Gastrocnemius medialis (tissue), 4 donors: ENCODE measurements at places on chromosomes 4 and X.

DNA sequence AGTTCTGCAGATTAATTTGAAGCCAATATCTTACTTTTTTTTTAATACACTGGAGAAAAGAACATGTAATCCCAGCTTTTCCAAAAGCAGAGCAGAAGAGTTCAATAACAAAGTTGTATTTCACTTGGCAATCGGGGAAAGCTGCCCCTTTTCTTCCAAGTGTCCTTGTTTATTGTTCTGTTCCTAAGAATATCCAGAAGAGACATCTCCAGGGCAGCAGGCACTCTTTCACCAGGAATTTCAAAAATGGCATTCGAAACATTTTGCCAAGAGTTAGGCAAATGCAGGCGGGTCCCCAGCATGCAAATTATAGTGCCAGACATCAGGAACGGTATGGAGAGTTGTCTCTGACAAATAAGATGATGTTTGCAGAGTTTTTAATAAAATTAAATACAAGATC lies 494.5 kb downstream of the BCOR start:
- no peak for DNase-seq

DNA sequence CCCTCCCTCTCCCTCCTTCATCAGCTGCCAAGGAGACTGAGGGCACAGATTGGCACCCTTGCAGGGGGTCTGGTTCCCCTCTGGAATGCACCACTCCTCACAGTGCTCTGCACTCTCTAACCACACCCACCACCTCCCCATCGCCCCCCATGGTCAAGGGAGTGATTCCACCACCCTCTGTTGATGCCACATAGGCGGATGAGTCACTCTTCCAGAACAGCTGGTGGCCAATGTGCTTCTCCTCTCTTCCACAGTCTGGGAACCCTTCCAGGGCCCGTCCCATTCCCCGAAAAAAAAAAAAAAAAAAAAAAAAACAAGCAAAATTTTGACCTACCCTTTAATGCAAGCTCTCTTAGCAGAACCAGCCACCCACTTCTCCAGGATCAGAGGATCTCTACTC lies 341.3 kb upstream of the KLF3 start:
- no peak for DNase-seq

- DNase-seq: no peak
These were observed 1250.0 kb upstream of the PRKX start for GRCh38 chrX:4963432-4963831.

GRCh38 chr4:6826781-6827508 lies 44.4 kb downstream of the KIAA0232 start:
- DNase-seq: no peak

DNA sequence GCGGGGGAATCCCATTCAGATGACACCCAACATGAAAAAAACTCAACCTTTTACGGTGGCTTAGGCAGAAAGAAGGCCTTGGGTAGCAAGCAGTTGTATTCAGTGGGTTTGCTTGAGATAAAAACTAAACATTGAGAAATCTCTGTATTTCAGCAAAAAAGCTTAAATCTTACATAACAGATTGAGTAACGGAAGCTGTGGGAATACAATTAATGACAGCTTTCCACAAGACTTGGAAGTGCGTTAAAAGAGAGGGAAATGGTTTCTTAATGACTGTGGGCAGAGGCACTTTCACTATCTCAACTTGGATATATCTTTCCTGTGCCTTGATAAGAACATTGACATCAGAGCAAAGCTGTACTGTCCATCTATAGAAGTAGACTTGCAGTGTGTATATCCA lies 418.5 kb upstream of the HS3ST1 start:
- DNase-seq: no peak

GRCh38 chr4:658681-659667 lies 15.1 kb downstream of the ATP5ME start:
- peak; percentile 6 for DNase-seq

GRCh38 chr4:40840255-40840984 lies 90.7 kb downstream of the NSUN7 start:
- no peak for DNase-seq

GRCh38 chrX:121150217-121150616 lies 102.8 kb downstream of the GLUD2 start:
- DNase-seq: no peak

- no peak for DNase-seq
These were observed 70.7 kb downstream of the SUPT20HL2 start for GRCh38 chrX:24243188-24243587.

DNA sequence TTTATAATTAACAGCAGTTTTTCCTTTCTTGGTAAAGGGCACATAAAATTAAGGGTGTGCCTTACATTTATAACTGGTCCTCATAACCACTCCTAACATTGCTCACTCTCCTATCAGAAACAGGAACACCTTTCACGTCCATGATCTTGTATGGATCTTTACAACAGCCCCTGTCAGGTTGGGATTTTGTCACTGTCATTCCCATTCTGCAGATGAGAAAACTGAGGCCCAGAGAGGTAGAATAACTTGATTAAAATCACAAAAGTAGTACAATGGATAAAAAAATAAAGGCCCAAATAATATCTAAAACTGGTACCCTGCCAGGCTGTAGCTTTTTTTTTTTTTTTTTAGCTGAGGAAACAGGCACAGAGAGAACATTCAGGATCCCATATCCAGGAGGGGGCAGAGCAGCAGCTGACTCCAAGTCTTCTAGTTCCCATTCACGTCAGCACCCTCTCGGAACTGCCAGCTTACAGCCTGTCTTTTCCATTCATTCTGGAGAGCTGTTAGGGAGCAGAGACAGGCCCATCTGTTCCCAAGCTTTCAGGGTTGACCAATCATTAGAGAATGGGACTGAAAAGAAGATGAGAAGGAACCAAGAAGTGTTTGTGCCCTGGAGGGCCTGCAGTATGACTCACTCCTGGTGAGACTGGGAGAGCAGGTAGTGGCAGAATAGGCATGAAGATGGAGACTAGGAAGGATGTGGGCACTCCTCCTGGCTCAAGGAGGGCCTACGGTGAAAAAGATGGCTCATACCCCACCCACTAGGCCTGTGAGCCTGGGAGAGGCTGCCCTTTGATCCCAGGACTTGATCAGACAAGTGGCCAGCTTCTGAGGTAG lies 7.3 kb downstream of the SUV39H1 start:
- DNase-seq: no peak

GRCh38 chr4:19623866-19624265 lies 627.8 kb upstream of the SLIT2 start:
- DNase-seq: no peak

DNA sequence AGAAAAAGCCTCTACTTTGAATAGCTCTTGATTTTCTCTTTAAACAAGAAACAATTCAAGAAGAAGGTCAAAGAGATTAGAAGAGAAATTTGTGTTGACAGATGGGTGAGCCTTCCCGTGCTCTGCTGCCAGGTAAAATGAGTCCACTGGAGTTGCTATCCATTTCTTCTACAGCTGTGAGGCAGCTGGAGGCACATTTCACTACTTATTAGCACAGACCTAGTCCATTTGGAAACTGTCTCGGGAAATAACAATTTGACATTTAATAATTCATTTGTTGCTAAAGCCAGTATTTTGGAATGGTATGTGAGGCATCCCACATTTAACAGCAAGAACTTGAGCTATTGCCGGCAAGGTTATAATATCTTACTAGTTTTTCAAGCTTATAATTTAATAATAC lies 396.8 kb upstream of the GRIA3 start:
- DNase-seq: no peak

- no peak for DNase-seq
These were observed 47.7 kb downstream of the MANBA start for GRCh38 chr4:102713096-102713495.

- DNase-seq: no peak
These were observed 27.0 kb downstream of the EREG start for GRCh38 chr4:74391890-74392475.

- no peak for DNase-seq
These were observed 1.5 kb upstream of the DDX3X start for GRCh38 chrX:41332408-41333002.

GRCh38 chr4:139282721-139283075 lies 2.7 kb upstream of the MGARP start:
- no peak for DNase-seq

- no peak for DNase-seq
These were observed 931.0 kb upstream of the INTU start for GRCh38 chr4:126701756-126702155.

DNA sequence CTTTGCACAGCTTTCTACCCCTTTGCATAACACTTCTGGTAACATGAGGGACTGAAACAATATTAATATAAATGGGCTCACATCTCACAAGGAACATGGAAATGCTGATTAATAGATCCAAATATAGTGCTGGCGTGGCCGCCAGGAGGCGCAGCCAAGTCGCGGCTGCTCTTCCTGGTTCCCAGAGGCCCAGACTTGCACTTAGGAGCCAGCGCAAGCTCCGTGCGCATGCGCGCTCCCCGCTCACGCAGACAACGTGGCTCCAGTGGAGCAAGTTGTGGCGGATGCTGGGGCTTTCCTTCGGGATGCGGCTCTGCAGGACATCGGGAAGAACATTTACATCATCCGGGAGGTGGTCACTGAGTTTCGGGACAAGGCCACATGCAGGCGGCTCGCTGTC lies 318.3 kb upstream of the SLC7A11 start:
- DNase-seq: no peak

DNA sequence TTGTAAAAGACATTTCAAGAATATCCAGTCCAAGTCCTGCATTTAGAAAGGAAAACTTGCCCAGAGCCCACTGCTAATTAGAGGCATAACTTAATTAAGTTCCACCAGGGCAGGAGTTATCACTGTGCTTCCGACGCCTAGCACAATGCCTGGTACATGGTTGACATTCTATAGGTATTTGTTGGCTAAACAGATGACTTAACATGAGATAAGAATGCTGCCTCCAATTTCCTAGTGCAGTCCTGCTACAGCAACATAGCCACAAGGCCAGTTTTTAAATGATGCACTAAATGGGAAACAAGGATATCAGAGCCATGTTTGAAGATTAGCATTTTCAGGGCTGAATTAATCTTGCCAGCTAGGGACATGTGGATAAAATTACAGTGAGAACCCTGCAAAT lies 164.1 kb downstream of the RASL11B start:
- DNase-seq: no peak

DNA sequence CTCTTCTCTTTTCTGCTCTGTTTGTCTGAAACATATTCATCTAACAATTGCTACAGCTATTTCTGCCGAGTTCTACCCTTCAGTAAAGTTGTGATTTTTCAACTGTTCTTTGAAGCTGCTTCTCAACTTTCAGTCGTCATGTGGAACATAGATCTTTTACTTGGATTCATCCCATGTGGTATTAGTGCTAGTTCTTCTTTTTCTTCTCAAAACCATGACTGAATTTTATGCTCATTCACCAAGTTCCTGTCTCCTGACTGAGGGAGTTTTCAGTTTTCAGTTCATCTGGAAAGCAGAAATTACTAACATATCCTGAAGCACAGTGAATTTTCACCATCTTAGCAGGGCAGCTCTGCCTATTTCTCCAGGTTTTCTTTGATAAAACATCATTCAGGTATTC lies 12.1 kb downstream of the ACSL4 start:
- DNase-seq: no peak

- no peak for DNase-seq
These were observed 12.0 kb downstream of the EREG start for GRCh38 chr4:74376888-74377483.

- DNase-seq: no peak
These were observed 224.4 kb upstream of the GALNTL6 start for GRCh38 chr4:171588764-171589163.

GRCh38 chr4:95318483-95318882 lies 230.3 kb downstream of the UNC5C start:
- DNase-seq: no peak

DNA sequence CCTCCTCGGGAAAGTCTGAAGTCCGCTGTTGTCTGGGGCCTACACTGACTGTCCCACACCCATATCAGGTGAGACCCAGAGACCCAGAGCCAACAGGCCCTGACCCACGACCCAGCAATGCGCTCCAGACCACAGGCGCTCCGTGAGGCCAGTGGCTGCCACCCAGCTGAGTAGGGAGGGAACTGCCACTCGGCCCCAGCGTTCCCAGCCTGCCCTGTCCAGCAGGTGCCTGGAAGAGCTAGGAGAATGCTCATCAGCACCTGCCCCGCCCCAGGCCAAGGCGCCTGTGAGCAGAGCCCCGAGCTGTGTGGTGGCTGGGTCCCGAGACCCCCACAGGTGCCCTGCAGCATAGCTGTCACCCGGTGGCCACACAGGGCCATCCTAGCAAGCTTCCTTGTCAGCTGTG lies 2.7 kb downstream of the SPON2 start:
- no peak for DNase-seq

- DNase-seq: no peak
These were observed 36.6 kb downstream of the ANAPC10 start for GRCh38 chr4:145061318-145061920.

DNA sequence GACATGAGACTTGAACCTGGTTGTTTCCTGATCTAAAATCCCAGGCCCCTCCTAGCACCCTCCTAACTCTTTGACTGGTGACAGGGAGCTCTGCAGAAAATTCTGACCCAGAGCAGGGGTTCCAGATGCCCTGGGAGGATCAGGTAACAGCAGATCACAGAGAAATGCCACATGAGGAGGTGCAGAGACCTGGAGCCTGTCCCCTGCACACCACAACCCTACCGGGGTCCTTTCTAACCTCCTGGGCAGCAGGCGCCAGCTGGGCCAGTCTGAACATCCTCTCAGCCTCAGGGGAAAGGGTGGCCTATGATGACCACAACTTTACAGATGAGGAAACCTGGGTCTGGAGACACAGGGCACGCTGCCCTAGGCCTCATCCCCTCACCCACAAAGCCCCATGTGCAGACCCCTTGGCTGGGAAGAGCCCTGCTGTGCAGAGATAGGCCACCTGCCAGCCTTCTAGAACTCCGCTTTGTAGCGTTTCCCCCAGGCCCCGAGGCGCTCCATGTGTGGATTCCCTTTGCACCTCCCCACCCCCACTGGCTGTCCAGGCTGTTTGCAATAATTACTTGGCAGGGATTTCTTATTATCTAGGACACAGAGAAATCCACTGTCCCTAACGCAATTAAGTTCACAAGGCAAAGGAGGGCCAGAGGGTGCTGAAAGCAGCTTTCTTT lies 36.5 kb downstream of the WDR1 start:
- DNase-seq: no peak

GRCh38 chr4:10321931-10322330 lies 135.3 kb downstream of the ZNF518B start:
- DNase-seq: no peak

- no peak for DNase-seq
These were observed 25.5 kb downstream of the HPGD start for GRCh38 chr4:174496631-174497432.

GRCh38 chr4:156111686-156112085 lies 158.0 kb upstream of the CTSO start:
- DNase-seq: no peak

DNA sequence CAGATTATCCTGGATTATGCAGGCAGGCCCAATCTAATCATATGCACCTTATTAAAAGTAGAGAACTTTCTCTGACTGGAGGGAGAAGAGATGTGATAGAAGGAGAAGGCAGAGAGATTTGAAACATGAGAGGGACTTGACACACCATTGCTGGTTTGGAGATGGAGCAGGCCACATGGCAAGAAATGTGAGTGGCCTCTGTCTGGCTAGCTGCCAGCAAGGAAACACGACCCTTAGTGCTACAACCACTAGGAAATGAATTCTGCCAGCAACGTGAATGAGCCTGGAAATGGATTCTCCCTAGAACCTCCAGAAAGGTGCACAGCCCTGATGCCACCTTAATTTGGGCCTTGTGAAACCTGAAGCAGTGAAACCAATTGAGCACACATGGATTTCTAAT lies 79.5 kb upstream of the MBNL3 start:
- DNase-seq: no peak

GRCh38 chr4:122930862-122931261 lies 8.5 kb upstream of the NUDT6 start:
- no peak for DNase-seq

GRCh38 chr4:6494431-6495295 lies 22.2 kb upstream of the PPP2R2C start:
- DNase-seq: no peak
